ENCODE measurements at places on chromosomes 2 and 18.
A peak's percentile ranks its signal among the peaks of the same experiment; 100 is the strongest.

DNA sequence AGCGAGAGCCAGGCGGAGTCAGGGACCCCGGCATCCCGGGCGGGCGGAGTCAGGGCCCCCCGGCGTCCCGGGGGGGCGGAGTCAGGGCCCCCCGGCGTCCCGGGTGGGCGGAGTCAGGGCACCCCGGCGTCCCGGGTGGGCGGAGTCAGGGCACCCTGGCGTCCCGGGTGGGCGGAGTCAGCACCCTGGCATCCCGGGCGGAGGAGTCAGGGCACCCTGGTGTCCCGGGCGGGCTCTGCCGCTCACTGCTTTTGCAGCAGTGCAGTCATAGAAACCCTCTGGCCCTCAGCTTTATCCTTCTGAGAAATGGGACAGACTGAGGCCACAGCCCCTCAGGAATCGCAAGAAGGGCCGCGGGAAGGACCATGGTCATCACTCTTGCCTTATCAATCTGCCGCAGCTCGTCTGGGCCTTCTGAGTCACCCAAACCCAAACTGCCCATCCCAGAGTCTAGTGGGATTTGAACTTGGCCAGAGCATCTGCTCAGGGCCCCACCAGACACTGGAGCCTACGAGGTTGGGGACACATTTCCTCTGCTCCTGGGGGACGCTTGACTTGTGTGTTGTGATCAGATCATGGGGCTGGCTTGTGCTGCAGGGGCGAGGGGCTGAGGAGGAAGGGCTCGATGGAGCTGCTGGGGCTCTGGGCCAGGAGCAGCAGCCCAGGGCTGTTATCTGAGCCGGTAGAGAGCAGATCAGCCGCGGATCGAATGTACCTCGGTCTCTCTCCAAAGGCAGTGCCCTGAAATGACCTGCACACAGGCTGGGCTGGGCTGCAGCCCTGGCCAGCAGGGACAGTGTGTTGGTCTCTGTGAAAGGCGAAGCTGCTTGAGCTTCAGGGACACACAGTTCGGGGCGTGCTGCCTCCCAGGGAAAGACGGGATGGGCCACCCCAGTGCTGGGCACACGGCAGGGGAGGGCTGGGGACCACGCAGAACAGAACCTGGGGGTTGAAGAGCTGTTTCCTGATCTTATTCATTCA, 290.1 kb upstream of the HDAC4 start:
- DNase-seq, result no peak

DNA sequence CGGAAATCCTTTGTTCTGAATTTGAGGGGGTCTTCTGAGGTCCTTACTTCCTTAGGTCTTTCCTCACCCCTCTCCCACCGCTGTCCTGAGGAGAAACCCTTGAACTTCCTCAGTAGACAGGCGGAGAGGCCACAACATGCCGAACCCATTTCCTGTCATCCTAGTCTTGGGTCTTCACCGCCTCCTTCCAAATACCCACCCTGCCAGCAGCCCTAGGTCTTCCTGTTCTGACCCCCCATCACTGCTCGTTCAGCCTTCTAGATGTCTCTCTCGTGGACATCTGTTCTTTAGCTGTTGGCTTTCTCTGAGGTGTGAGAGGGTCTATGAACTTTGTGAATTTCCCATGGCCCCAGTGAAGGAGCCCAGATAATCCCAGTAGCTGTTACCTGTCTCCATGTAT, 27.2 kb upstream of the CYP27A1 start:
- DNase-seq, result no peak

DNA sequence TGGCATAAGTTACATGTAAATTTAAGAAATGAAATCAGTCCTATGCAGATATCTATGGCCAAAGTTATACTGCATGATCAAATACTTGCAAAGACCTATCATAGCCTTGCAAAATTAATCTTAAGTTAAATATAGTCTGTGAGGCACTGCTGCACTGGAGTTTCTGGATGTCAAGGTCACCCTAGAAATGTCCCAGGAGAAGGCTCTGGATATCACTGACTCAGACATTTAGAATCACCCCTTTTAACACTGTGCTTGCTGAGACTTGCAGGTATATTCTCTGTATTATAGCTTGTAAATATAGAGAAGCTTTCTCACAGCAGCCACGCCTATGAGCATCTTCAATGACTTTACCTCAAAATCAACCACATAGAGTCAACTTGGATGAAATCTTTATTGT, 51.5 kb downstream of the ETAA1 start:
- DNase-seq, result no peak

DNA sequence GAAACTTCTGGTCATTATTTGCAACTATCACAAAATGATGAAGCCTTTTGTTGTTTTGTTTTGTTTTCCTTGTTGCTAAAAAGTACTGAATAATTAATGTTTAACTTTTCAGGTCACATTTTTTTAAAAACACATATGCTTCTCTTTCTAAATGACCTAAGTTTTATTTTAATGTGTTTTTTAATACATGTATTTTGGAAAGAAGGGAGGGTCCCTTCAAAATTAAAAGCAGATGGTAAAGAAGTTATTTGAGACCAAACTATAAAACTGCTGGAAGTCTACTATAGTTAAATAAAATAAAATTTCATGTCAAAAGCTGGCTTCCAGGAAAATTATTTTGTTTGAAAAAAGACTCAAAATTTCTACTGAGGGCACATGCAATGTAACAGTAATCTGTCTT, 39.5 kb upstream of the ASNSD1 start:
- DNase-seq, result no peak

DNA sequence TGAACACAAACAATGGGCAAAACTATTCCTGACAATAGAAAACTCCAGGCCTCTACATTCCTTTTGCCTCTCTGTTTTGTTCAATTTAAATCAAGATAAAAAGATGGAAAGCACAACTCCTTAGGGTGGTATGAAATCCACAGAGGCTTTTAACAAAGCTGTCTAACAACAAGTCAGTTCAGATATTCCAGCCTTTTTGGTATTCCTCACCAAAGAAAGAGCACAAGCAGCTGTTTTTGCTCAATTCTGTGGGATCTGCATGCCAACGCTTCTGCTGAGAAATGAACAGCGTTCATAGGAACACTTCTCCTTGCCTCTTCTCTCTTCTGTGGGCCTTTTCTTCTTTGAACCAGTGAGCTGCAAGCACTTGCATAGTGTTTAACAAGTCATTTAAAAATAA, 411.6 kb upstream of the TCF4 start:
- DNase-seq, result no peak

DNA sequence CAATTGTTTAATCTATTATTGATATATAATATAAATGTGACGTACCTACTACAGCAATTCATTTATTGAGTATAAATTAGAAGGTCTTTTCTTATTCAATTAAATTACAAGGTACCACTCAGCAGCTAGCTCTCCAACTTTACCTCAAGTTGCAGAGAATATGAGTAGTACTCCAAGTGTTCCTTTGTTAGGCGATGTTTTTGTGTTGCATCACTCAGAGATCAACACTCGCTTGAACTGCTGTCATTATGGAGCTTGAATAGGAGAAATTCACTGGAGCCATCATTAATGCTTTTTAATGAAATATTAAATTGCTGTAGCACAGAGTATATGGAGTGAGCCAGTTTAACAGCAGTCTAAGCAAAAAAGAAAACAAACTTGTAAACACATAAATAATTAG, 320.0 kb downstream of the FSIP2 start:
- DNase-seq, result no peak

DNA sequence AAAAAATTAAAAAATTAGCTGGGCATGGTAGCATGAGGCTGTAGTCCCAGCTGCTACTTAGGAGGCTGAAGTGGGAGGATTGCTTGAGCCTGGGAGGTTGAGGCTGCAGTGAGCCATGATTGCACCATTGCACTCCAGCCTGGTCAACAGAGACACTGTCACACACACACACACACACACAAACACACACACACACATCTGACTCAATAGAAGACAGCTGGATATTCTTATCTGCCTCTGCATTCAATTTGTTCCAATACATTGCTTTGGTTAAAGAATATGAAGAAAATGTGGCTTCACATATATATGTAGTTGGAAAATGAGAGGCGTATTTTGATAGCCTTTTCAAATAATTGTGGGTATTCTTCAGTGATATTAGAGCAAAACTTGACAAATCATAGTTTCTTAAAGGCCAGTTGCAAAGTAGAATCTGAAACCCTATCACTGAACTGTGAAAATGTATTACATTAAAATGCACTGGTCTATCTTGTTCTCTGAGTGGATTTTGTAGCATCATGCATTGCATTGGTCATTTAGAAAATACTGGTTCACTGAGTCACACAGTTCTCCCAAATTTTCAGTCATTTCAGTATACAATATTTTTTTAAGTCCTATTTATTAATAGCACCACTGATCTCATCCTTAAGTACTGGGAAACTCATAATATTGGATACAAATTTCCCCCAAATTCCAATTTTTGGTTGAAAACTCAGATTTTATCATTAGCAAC, 140.9 kb downstream of the MCFD2 start:
- peak; percentile 16 for DNase-seq

- no peak for DNase-seq
Observed at GRCh38 chr2:118706844-118707243, 140.6 kb downstream of the EN1 start.

- DNase-seq, result peak; percentile 28
Observed at GRCh38 chr2:158011055-158011771, 90.5 kb upstream of the UPP2 start.

DNA sequence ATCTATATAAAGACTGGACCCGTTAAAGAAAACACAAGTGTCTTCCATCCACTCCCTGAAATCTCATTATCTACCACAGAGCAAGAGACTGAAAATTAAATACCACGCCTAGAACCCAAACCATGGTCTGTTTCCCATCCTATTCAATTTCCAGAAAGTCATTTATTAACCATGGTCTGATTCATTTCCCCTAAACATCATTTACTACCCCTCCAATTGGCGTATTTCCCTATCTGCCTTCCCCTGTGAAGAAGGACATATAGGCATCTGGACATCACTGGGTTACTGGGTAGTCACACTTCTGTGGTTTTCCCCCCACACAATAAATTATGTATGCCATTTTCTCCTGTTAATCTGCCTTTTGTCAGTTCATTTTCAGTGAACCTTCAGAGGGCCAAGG, 30.8 kb downstream of the CCDC93 start:
- no peak for DNase-seq

GRCh38 chr2:234240917-234241316, 190.4 kb downstream of the SPP2 start:
- DNase-seq, result no peak

DNA sequence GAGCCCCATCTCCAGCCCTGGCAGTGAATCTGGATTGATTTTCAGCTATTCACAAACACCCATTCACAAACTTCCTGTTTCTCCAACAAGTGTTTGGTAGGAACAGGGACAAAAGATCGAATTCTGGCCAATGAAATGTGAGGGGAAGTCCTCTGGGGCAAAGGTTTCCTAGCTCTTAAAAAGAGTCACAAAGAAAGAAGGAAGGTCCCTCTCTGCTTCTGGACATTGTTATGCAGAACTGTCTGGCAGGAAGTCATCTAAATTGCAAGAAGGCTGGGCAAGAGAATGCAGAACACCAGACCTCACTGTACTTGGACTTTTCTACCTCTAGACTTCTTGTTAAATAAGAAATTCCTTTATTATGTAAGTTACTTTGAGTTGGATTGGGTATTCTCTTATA, 137.3 kb downstream of the CCDC148 start:
- DNase-seq, result no peak

GRCh38 chr2:45583977-45584376, 27.1 kb downstream of the SRBD1 start:
- DNase-seq, result no peak

DNA sequence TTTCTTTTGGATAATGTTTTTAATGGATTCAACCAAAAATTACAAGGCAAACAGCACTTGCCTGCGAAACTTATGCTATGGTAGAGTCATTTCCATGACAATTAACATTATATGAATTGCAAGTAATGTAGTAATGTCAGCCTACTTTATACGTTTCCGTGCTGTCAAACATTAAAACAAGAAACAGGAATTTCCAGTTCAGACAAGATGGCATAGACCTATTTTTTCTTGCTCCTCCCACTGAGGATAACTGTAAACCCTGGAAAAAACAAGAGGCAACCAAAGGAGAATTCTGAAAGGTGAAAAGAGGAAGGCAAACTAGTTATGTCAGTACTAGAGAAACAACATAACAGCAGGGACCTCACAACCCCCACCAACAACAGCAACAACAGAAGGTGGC, 170.7 kb downstream of the DIS3L2 start:
- no peak for DNase-seq

GRCh38 chr2:109513749-109514588, 99.8 kb downstream of the SEPTIN10 start:
- peak; percentile 93 for DNase-seq

GRCh38 chr2:27369471-27370025, 590 bp downstream of the EIF2B4 start:
- DNase-seq, result peak; percentile 53

GRCh38 chr2:38504169-38504568, 98.6 kb downstream of the HNRNPLL start:
- DNase-seq, result no peak

DNA sequence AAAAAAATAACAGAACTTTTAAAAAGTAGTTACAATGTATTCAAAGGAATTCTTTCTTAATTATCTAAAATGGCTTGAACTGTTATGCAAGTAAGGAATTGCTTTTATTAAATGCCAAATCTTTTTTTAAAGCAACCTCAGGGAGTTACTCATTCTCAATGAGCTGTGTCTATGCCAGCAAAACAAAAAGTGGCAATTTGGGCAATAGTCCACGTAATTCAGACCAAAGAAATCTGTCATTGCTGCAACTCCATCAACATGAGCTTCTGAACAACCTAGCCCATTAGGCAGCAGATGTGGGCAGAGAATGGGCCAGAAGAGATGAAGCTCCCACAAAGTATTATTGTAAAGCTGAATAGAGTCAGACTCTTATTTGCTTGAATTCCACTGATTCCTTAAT, 118.4 kb downstream of the ALK start:
- DNase-seq, result no peak

GRCh38 chr2:5756272-5756671, 64.1 kb downstream of the SOX11 start:
- no peak for DNase-seq

DNA sequence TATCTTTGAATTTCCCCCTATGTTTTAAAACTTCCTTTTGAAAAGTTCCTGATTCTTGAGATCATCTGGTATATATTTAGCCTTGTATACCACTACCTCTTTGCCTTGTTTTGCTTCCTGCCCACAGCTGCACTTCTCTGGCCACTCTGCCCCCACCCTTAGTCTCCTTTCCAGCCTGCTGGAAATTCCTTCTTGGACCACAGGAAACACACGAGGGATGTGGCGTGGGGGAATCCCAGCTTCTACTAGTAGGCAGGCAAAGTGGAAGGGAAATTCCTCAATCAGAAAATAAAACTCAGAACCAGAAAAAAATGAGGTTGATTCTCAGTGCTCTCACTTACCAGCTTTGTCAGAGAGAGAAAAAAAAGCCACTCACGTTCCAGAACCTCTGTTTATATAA, 13.4 kb downstream of the IL18RAP start:
- DNase-seq, result peak; percentile 74

DNA sequence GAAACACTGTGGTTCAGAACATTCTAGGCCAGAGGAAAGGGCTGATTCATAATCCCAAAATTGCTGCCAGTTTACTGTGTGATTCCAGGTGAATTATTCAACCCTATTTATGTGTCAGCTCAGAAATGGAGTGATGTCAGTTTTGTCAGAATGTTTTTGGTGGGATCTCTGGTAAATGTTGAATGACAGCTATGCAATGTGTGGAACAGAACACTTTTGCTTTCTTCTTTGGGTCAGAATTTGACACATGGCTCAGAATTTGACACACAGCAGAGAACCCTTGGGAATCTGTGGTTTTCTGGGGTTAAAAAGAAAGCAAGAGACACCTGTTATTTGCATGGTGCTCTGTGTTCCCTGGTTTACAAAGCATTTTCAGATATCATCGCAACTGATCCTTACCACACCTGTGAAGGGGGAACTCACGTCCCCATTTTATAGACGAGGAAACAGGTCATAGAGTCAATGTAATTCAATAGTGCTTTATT, 1.6 kb upstream of the MTA3 start:
- peak; percentile 16 for DNase-seq
